Thyroid gland (tissue), 4 donors: ENCODE measurements at places on chromosomes 4 and X. TPM values are rescaled to one million over a fixed set of nuclear protein-coding genes. Genes with fewer than 3 reads are reported as not detected.
A peak's percentile ranks its signal among the peaks of the same experiment; 100 is the strongest.

DNA sequence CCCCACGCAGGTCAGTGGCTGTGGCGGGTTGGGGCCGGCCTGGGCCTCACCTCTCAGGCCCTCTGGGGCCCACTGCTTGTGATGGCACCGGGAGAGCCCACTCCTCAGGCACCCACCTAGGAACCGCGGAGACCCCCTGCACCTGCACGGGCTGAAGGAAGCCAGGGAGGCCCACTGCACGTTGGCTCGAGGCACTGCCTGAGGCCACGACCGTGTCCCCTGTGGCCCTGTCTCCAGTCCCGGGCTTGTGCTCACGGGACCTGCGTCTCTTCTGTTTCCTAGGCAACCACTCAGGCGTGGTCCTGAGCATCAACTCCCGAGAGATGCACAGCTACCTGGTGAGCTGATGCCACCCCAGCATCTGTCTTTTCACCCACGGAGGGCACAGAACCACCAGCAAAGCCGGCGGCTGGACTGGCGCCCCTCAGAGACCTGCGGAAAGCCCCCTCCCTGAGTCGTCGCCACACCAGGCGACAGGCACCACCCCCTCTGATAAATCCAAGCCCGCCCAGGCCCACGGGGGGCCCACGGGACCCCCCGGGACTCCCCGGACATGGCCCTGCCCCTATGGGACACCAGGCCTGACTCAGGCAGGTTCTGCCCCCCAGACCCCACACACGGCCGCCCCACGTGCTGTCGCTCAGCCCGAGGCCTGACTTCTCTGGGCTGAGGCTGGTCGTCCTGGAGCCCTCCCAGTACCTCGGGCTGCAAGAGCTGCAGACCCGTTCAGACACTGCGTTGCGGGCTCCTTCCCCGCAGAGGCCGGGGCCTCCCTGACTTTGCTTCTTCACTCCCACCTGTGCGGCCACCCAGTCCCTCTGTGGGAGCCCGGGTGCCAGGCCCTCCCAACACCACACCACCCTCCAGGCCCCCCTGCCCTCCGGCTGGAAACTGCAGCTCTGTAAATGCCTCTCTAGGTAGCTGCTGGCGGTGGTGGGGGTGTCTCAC is 199.5 kb downstream of the AFAP1 start:
- no peak for DNase-seq

DNA sequence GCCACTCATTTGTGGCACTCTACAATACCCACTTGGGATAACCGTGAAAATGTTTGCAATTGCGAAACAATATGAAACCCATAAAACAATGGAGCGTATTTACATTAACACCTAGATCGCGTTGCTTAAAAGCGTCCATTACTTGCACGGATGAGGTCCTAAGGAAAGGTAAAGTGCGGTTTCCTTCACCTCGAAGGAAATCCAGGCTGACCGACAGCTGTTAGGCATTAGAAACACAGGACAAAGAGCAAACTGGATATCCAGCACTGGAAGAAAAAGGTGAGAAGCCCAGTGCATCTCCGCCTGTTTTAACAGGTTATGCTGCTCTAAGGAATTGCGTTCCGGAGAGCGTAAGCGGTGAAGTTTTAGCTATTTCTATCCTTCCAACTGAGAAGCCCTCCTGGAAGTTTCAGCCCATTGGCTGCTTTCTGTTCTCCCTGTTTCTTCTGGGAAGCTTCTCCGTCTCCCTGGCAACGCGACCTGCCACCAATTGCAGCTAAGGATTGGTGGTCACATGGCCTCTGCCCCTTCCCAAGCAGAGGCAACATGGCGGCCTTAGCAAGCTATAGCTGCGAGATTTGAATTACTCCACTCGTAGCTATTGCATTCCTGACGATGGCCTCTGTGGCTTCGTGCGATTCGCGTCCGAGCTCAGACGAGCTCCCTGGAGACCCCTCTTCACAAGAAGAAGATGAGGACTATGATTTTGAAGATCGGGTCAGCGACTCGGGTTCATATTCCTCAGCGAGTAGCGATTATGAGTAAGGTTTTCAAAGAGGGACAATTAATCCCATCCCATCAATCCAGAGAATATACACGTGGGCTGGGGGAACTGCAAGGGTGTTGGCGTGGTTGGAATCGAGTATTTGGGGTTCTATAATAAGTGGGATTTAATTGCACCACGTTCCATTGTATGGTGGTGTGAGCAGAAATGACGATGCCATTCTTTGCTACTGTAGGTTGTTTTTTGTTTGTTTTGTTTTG is at the start of gene INTU:
Gene INTU (plus strand): TSS at position 538 of the 984 bp plus-strand sequence. CDS start 78 bp downstream, at position 616.
- DNase-seq, result peak; percentile 96

DNA sequence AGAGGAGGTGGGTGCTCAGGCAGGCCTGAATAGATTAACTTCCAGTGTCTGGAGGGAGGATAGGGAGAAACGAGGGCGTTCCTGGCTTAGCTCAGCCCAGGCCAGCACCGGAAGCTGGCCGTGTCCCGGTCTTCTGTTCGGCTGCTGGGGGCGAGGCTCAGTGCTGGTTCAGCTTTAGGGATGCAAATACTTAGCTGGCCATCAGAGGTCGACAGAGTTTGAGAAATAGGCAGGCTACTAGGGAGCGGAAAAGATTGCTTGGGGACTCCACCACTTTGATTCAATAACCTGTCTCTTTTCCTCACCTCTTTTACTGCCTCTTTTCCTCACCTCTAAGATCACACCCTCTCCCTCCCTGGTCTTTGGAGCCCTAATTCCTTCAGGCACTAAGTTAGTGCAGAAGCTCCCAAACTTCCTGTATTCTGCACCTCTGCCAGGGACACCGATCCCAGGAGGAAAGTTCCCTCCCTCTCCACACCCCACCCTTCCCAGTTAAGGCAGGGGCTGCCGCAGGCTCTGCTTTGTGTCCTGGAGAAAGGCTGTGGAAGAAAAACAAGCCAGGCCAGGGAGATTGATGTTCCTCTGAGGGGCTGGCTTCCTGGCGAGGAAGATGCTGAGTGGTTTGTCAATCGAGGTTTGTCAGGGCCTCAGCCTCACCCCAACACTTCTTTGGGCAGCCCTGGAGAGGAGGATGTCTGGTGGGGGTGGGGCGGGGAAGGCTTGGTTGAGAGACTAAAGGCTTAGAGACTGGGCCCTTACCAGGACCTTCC is 6.0 kb upstream of the EFNB1 start:
- DNase-seq, result peak; percentile 28

- DNase-seq, result no peak
These were observed 848.6 kb upstream of the PABPC4L start for GRCh38 chr4:135050086-135050717.

DNA sequence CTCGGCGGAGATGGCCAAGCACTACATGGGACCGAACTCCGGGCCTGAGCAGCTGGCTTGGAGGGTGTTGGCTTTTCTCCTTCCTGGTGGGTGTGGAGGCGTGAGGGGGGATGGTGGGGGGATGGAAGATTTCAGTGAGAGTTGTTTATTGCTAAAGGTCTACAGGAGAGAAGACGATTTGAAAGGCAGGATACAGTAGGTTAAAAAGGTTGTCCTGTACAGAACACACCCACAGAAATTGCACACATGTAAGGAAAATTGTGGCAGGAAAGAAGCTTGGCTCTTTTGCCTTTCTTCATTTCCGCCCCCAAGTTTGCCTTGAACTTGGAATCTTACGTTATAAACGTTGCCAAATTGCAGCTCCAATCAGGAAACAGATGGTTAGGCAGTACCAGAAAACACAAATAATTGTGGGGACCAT is 74.1 kb upstream of the STOX2 start:
- no peak for DNase-seq

GRCh38 chrX:40460926-40461325 is 119.8 kb upstream of the ATP6AP2 start:
- no peak for DNase-seq

DNA sequence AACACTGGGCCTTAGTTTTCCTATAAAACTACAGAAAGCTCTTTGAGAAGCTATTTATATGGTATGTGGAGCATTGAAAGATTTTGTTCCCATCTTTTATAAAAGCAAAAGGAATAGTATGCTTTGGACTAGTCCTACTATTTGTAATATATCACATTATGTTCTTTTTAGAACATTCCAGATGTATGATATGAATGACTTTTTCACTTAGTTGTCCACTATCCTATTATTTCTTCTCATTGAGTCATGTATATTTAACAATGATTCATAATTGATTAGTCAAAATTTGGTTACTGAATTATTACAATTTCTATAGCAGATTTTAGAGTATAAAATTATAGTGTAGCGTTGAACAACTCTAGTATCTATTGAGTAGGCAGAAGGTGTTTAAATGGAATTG is 34.2 kb downstream of the RASSF6 start:
- no peak for DNase-seq

GRCh38 chr4:150982557-150983233 is 32.4 kb downstream of the LRBA start:
- no peak for DNase-seq

- DNase-seq, result no peak
These were observed 8.1 kb downstream of the RPL9 start for GRCh38 chr4:39450618-39451017.

- no peak for DNase-seq
These were observed 11.5 kb upstream of the SRPX start for GRCh38 chrX:38232079-38232686.

- DNase-seq, result no peak
These were observed 191.4 kb downstream of the SPRY1 start for GRCh38 chr4:123587983-123588494.

DNA sequence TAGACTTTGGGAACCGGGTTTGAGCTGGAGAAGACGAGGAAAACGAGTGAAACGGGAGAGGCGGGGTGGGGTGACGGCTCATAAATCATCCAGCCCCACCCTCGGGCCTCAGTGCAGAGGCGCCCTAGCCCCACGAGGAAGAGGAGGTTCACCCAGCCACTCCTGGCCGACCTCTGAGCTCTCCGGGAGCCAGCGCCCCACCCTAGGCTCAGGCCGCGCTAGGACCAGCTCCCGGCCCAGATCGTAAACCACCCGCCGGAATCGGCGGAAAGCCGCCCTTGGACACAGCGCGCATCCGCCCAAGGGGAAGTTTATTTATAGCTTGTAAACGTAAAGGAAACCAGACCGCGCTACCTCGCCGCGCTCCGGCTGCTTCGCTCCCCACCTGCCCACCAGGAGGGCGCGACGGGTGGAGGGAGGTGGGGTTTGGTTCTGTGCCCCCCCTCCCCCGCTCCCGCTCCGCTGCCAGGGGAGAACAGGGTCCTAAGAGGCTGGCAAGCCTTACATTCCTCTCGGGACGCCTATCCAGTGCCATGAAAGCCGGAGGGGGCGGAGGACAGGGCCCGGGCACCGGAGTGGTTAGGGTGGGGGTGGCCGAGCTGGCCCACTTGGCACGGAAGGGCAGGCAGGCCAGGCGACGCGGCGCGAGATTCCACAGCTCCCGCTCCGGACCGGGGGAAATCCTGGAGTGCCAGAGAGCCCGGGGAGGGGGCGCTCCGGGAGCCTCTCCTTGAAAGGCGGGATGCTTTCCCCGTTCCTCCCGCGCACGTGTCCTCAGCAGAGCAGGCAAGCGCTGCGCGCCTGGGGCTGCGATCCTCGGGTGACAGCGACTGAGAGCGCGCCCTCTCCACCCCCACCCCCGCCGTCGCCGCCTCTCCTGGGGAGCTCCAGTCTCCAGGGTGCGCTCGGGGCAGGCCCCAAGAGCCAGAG is 84.2 kb downstream of the BCOR start:
- peak; percentile 65 for DNase-seq

DNA sequence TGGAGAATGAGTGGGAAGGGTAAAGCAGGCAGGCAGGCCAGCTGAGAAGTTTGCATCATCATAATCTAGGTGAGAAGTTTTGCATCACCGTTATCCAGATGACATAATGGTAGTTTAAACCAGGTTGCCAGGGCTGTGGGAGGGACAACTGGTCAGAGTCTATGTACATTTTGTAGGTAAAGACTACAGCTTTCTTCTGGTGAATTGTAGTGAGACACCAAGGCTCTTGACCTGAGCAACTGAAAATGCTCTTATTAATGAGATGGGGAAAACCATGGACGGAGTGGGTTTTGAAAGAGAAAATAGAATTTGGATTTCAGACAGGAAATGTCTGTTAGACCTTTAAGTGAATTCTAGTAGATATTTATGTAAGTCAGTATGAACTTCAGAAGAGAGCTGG is 76.0 kb upstream of the VEGFC start:
- no peak for DNase-seq

DNA sequence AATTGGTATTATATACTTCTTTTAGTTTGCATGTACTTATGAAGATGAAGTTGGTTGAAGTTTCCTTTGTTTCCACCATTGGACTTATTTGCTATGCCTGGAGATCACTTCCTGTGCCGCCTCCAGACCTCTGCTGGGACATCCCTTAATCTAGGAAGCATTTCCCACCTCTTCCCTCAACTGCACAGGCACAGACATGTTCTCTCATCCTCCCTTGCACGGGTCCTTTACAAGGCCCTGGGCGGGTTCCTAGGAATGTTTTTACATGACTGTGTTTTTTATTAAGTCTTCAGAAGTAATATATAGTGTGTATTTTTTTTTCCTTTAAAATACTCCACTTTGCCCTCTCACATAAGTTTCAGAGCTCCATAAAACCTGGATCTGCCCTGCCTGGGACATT is 51.0 kb downstream of the TMEM131L start:
- no peak for DNase-seq

- DNase-seq, result no peak
These were observed 574.3 kb upstream of the DIPK2B start for GRCh38 chrX:45774961-45775360.

- no peak for DNase-seq
These were observed 137.9 kb downstream of the MAGEB17 start for GRCh38 chrX:16305187-16305586.

DNA sequence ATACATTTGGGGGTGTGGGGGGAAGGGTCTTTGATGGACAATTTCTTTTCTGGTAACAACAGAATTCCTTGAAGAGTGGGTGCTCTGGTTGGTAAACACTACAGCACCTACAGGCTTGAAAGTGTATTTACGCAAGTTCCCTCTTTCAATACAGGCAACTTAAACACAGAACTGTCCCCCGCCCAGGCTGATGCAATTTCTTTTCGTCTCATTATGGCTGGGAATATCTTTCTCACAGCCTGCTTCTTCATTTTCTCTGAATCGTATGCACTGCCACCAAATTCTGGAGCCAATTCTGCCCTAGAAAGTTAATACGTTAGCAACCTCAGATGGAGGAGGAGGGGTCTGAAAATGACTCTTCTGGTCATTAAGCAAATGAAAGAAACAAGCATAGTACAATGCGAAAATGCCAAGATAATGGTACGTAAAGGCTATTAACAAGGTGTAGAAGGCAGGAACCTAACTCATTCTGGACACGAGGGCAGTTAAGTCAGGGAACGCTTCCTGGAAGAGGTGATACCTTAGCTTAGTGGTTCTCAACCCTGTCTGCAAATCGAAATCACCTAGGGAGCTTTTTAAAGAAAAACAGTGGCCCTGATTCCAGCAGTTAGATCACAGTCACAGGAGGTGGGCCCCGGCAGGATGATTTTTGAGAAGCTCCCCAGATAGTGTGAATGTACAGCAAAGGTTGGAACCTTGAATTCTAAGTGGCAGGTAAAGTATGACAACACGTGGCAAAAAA is 1.0 kb downstream of the AGA start:
- no peak for DNase-seq

DNA sequence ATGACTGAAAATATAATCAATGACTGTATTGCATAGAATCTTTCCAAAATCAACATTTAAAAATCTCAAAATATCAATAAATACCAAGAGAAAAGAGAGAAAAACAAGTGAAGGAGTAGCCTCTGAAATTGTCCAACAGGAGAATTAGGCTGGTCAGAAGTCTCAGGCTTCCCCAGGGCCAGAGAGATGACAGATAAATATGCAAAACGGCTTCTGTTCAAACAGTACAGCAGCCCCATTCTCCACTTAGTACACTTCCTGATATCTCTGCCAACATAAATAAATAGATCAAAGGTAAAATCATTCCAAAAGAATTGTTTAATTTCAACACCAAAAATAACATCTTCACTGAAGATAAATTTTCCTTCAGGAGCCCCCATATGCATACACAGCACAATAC is 204.7 kb upstream of the GABRA2 start:
- no peak for DNase-seq

Gene CLGN
- total RNA-seq, result not detected

Gene PHEX
- total RNA-seq, result 1.5 TPM

Gene TNIP3
- not detected for total RNA-seq

Gene HAND2
- 4.1 TPM for total RNA-seq
